Aorta (tissue), 5 donors: ENCODE measurements at places on chromosomes 13 and 19. TPM values are rescaled to one million over a fixed set of nuclear protein-coding genes. Genes with fewer than 3 reads are reported as not detected.

SLC10A2 gene
- not detected for total RNA-seq

NCAN gene
- total RNA-seq = not detected

LILRA2 gene
- 3.7 TPM for total RNA-seq

RAX2 gene
- not detected for total RNA-seq

LRRC8E gene
- not detected for total RNA-seq

CERS4 gene
- total RNA-seq = 23.6 TPM

PCDH20 gene
- total RNA-seq = 30.1 TPM

SERPINE3 gene
- not detected for total RNA-seq

VSTM2B gene
- total RNA-seq = not detected

ZNF85 gene
- total RNA-seq = 6.7 TPM

FFAR3 gene
- total RNA-seq = 0.32 TPM

TGFB1 gene
- total RNA-seq = 81.6 TPM

LRFN3 gene
- total RNA-seq = 14.5 TPM

SOHLH2 gene
- not detected for total RNA-seq

ZNF471 gene
- total RNA-seq = 11.0 TPM
